ENCODE measurements at places on chromosomes 7 and 10.

DNA sequence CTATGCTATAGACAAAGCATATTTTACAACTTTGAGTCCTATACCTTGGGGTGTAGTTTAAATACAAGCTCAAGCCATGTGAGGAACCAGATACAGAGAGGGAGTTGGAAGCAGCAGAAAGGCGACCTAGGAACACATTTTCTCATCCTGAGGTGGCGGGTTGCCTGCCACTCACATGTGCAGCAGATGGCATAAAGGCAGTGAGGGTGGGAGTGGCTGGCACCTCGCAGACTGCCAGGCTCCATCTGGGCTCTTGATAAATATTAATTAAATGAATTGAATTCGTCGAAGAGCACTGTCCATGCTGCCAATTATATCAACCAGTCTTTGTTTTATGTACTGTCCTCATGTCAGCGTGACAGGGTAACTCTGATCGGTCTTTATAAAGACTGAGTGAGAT lies 79.0 kb upstream of the SEMA3C start:
- DNase-seq = no peak

- no peak for DNase-seq
Measured at GRCh38 chr7:126462405-126462804, 790.3 kb downstream of the GRM8 start.

DNA sequence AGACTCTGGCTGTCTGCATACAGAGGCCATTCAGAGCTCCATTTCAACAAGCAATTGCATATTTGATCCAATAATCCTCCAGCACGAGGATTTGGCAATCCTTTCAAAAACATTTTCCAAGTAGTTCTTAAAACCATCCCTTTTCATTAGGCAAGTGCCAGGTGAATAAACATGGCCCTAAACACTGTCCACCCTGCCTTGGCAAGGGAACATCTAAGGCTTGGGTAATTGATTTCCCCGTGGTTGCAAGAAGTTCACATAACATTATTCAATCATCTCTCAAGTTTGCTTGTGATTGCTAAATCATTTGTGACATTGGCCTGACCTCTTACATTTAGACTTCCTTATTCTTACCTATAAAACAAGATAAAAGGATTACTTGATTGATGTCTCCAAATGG lies 175.2 kb downstream of the CTTNBP2 start:
- DNase-seq = no peak

DNA sequence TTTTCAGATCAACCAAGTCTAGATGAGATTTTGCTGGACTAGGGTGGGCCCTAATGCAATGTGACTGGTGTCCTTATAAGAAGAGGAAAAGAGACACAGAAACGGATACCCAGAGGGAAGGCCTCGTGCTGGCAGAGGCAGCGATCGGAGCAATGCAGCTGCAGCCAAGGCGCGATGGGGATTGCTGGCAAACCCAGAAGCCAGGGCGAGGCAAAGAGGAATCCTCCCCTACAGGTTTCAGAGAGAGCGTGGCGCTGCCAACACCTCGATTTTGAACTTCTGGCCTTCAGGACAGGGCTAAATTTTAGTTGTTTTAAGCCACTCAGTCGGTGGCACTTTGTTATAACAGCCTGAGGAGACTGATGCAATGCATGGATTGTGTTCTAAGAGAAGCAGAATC lies 157.1 kb upstream of the RHEB start:
- no peak for DNase-seq

GRCh38 chr10:129894698-129895097 lies 69.4 kb downstream of the EBF3 start:
- no peak for DNase-seq

- DNase-seq = no peak
Measured at GRCh38 chr10:14688606-14689005, 86.1 kb downstream of the FAM107B start.

DNA sequence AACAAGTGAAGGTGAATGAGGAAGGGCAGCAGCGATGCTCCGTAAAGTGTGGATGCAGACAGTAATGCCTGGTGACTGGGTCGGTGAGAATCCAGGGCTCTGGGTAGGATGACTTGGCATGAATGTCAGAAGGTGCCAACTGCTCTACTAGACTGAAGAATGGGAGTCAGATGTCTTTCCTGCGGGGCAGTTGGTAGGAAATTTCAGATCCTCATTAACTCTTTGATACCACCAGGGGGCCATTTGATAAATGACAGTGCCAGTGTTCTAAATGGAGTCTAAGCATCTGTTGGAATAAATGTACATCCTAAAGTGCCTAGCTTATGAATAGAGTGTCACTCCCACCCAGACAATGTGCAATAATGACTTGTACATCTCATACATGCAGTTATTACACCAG lies 462.0 kb downstream of the GRM8 start:
- no peak for DNase-seq
